ENCODE measurements at places on chromosomes 5 and 9.

- no peak for DNase-seq
These were observed 227.8 kb upstream of the CDH9 start for GRCh38 chr5:27266184-27266583.

DNA sequence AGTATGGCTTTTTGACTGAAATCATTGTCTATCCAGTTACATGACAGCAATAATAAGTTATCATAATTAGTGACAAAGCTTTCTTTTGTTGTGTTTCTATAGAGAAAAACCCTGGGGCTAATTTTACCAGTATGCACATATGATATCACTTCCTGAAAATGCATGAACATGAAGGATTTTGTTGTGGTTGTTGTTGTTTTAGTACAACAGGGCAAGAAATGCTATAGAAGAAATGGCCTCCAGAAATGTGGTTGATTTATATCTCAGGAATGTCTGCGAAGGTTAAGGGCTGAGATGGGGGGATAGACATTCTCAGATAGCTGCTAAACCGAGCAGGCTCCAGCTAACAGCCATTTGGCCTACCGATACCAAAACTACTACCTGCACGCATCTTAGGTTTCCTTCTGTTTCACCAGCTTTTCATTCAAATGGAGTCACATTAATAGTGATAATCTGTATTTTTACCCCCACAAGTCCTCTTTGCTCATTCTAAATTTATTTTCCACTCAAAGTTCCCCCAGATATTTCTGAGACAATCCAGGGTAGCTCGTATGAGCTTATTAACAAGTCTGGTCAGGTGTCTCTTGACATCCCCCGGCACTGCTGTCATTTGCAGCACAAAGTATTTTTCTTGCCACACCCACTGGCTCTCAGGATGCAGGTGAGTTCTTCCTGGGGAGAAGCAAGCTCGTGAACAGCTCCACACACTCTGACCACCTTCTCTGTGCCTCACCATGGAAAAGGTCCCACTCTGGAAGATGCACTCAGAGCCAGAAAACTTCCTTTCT, 232.4 kb upstream of the GAS1 start:
- DNase-seq, result no peak

- no peak for DNase-seq
These were observed 3.3 kb upstream of the UBE2D2 start for GRCh38 chr5:139557811-139558210.

- no peak for DNase-seq
These were observed 36.1 kb downstream of the DAP start for GRCh38 chr5:10724781-10725507.

- no peak for DNase-seq
These were observed 223.3 kb upstream of the IRX1 start for GRCh38 chr5:3372289-3372688.

GRCh38 chr5:154214371-154215106, 24.0 kb downstream of the GALNT10 start:
- DNase-seq, result no peak

- no peak for DNase-seq
These were observed 169.6 kb upstream of the SNX2 start for GRCh38 chr5:122605236-122605635.

- peak; percentile 4 for DNase-seq
These were observed 201.8 kb upstream of the ZNF608 start for GRCh38 chr5:124948062-124948753.

GRCh38 chr5:71576241-71576640, 10.9 kb upstream of the MCCC2 start:
- no peak for DNase-seq

DNA sequence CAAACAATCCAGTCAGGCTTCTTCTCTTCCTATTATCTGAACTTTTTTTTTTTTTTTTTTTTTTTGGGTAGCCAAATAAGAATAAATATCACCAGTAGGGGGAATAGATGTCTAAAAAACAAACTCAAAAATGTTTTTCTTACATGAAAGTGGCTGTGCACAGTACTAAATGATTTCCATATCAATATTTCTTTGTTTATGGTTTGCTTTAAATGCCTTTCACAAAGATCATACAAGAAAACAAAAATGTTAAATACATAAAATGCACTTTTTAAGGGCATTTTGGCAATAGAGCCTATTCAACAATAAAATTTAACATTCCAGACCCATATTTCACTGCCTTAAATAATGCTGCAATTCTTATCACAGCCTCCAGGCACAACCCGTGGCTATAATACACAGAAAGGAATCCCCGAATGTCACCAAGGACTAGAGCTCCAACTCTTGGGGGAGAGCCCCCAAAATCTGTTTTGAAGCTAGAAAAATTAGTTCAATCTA, 91.1 kb upstream of the TBCA start:
- DNase-seq, result no peak

DNA sequence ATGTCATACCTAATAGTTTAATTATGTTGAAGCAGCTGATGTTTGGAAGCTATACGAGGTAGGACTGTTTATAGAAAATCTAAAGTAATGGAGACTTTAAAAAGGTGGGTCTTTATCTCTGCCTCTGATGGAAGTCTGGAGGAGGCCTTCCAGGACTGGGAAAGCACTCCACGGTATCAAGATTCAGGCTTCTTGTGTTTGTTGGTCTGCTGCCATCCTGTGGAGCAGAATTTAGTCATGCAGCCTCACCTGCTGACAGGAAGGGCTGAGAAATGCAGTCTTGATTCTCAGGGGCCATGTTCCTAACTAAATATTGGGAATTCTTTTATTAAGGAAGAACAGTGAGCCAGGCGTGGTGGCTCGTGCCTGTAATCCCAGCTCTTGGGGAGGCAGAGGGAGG, 15.9 kb downstream of the SPDL1 start:
- no peak for DNase-seq

GRCh38 chr9:107841076-107841475, 351.5 kb upstream of the KLF4 start:
- DNase-seq, result no peak

GRCh38 chr5:10559151-10559550, 4.7 kb upstream of the ANKRD33B start:
- DNase-seq, result no peak

- DNase-seq, result no peak
These were observed 78.1 kb upstream of the HMHB1 start for GRCh38 chr5:143733665-143734455.

DNA sequence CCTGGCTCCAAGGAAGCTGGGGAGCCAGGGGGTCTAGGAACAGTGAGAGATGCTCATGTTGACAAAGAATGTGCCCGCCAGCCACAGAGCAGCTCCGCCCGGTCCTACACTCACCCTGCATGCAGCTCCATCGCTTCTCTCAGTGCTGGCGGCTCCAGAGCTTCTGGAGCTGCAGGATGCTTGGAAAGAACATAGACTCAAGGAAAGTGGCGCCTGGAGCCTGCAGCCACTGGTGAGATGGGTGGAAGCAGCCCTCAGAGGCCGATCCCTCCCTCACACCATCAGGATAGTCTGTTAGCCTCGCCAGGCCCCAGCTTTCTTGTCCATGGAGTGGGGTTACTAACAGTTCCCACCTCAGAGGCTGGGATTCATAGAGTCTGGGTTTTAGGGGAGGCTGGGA, 26.4 kb upstream of the SLC6A19 start:
- DNase-seq, result no peak

DNA sequence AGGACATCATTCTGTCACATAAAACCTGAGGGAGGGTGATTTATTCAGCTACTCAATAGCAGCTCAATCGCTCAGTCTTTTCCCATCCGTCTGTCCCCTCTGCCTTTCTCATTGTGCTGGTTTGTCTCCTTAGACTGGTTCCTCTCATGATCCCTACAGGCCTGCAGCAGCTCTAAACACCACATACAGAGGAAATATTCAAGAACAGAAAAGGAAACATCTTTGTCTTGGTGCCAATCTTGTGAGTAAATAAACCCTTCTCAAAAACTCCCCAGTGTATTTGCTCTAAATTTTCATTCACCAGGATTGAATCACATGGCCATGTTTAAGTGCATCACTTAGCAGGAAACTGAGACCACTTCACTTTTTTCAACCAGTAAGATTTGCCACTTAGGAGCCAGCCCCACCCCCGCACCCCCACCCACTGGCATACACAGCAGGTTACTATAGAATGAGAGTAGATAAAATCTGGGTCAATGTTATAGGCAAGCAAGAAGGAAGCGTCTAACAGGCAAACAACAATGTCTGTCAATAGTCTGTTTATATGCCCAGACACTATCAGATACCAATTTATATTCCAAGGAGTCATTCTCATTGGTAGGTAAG, 895.5 kb upstream of the DMAC1 start:
- DNase-seq, result no peak

- DNase-seq, result no peak
These were observed 16.5 kb downstream of the ZNF462 start for GRCh38 chr9:106879439-106879882.

GRCh38 chr9:14869671-14870070, 40.6 kb downstream of the FREM1 start:
- no peak for DNase-seq

GRCh38 chr5:107478068-107478641, 192.6 kb downstream of the EFNA5 start:
- DNase-seq, result no peak

GRCh38 chr5:6752782-6753181, 39.5 kb downstream of the TENT4A start:
- no peak for DNase-seq

DNA sequence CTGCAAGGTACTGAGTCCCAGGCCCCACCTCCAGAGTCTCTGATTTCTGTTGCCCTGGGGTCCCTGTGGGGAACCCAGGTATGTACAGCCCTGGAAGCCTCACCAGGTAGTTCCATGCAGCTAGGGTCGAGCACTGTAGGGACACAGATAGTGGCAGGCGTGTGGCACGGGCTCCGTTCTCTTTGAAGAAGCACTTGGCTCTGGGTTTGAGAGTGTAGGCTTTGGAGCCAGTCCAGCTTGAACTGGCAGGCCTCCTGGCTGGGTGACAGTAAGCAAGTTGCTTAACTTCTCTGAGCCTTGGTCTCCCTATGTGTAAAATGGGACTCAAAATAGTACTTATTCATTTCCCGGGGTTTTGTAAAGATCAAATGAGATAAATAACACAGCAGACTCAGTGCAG, 5.6 kb downstream of the OLFM1 start:
- DNase-seq, result no peak

DNA sequence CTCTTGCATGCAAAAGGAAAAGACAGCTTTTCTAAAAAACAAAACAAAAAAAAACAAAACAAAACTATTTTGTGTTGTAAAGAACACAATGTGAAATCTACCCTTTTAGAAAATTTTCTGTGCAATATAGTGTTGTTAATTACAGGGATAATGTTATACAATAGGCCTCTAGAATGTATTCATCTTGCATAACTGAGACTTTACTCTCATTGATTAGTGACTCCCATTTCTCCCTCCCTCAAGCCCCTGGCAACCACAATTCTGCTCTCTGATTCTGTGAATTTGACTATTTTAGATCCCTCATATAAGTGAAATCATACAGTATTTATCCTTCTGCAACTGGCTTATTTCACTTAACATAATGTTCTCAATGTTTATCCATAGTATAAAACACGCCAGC, 234.1 kb downstream of the TMEM161B start:
- no peak for DNase-seq

DNA sequence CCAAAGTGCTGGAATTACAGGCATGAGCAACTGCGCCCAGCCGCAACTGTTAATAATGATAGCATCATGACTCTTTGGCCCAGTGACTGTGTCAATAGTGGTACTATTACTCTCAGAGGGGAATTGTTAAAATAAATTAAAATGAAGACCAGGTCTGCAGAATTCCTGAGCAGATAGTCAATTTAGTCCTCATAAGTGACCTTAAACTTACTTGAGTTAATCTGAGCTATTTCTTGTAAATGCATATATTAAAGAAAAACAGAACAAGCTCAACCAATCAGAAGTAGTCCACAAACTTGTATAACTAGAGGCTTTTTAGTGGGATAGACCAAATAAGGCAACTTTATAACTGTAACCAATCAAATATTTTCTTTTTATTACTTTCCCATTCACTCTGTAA, 1.7 kb upstream of the RECK start:
- DNase-seq, result no peak

DNA sequence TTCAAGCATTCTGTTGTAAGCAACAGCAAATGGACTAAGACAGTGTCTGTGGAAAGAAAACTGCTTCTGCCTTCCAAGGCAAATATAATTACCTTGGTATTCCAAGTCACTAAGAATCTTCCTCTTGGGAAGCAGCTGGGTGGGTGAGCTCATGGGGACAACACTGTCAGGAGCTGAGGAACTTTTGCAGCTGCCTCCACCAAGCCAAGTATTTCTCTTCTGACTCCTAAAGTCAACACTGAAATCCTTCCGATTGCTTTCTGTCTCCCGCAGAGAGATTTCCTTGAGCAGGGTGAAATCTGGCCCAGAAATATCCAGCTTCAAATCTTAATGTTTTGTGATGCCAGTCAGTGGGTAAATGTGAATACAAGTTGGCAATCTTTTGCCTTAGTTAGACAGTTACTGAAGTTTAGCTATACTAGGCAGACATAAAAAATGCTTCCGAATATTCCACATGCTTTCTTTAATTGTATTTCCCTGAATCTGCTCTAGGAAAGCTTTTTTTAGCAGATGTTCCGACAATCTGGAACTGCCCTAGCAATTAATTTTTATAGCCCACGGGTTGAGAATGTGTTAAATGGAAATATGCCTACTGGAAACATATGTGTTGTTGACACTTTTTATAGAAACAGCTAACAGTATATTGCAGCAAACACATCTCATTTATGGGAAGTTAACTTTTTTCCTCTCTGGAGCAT, 369.9 kb upstream of the DAB2 start:
- DNase-seq, result no peak

- peak; percentile 79 for DNase-seq
These were observed at the start of gene DNM1 for GRCh38 chr9:128203024-128203706. Gene DNM1, plus strand, starts transcription at chr9:128203379. Its CDS starts 92 bp downstream, at chr9:128203471.

- DNase-seq, result no peak
These were observed 106.5 kb upstream of the CCDC112 start for GRCh38 chr5:115402822-115403577.

Data from endothelial cell (in vitro differentiated cells).